Activated CD4-positive, alpha-beta T cell treated with anti-CD3 and anti-CD28 coated beads, Interleukin-2, amount 50 U/mL, for 24 hours (primary cell): ENCODE measurements at places on chromosomes 11 and 22.
A peak's percentile ranks its signal among the peaks of the same experiment; 100 is the strongest.

DNA sequence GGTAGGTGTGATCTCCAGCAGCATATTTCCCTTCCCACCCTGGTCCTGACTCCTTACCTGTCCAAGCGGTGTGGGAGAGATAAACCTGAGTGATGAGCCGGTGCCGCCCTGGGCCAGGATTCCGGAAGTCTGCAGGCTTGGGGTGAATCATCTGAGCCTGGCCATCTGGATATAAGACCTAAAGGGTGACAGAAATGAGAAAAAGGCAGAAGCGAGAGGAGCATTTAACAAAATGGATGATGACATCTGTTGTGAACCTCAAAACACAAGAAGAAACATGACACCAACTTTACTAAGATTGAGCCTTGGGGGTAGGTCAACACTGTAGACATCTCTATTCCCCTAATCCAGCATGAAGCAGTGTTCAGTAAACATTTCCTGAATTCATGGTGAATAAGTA is 62.8 kb downstream of the AAMDC start:
- no peak for DNase-seq

- no peak for DNase-seq
Observed at GRCh38 chr11:117535850-117536411, 208.3 kb downstream of the CEP164 start.

DNA sequence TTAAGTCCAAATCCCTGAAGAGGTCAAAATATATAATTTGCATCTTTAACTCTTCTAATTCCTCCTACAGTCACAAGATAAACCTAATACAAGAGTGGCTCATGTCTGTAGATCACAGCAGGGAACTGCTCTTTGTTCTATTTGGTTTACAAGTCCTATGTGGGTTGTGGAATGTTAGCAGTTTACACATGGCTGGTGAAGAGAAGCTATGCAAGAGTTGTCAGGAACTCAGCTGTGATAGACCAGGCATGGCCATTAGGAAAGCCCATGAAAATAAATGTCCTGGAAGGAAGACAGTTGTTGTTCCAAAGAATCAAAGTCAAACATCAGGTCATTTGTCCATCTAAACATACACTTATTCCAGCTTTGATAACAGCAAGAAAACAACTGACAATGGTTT is 312.4 kb upstream of the PITPNB start:
- DNase-seq = no peak

GRCh38 chr22:38755155-38755910 is 465 bp downstream of the SUN2 start:
- DNase-seq = peak; percentile 19
